ENCODE measurements at places on chromosomes 4 and X.
A peak's percentile ranks its signal among the peaks of the same experiment; 100 is the strongest.

DNA sequence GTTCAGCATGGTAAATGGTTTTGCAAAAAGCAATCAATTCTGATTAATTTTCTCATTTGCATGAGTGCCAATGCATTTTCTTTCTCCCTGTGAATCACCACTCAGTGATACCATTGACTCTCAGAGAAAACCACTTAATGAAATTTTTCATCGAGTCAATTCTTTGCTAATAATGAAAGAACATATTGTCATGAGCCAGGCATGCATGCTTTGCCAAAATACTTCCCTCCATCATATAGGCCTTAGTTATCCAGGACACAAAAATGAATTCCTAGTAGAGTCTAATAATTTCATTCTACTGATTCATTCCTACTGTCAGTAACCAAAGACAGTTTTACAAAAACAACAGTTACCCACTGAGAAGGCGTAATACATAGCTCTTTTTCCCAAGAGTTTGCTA lies 680.0 kb downstream of the TRIML1 start:
- no peak for DNase-seq

- no peak for DNase-seq
Measured at GRCh38 chr4:61428950-61429349, 228.8 kb downstream of the ADGRL3 start.

GRCh38 chr4:87078987-87079486 lies 141.4 kb downstream of the KLHL8 start:
- DNase-seq, result no peak

DNA sequence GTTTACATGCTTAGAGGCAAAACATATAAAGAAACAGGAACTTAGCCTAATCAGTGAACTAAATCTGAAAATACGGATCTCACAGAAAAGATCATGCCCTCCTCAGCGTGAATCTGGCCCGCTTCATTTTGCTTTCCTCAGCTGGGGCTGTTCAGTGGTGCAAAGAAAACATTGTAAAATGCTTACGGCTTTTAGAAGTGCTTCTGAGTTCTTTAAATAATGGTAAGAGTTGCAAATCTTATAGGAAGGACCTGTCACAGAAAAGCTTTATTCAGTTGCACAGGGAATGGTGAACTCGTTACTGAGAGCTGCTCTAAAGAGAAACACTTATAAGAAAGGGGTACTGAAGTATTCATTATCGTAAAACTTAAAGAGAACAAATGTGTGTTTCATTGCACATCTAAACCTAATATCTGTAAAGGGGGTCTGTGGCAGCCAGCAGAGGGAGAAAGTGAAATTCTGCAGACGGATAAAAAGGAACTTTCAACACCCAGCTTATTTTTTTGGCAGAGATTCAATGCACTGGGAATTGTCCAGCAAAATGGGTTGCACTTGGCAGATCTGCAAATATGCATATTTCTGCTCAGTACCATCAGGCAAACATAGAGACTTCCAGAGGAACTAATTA lies 139.2 kb upstream of the ANK2 start:
- no peak for DNase-seq

DNA sequence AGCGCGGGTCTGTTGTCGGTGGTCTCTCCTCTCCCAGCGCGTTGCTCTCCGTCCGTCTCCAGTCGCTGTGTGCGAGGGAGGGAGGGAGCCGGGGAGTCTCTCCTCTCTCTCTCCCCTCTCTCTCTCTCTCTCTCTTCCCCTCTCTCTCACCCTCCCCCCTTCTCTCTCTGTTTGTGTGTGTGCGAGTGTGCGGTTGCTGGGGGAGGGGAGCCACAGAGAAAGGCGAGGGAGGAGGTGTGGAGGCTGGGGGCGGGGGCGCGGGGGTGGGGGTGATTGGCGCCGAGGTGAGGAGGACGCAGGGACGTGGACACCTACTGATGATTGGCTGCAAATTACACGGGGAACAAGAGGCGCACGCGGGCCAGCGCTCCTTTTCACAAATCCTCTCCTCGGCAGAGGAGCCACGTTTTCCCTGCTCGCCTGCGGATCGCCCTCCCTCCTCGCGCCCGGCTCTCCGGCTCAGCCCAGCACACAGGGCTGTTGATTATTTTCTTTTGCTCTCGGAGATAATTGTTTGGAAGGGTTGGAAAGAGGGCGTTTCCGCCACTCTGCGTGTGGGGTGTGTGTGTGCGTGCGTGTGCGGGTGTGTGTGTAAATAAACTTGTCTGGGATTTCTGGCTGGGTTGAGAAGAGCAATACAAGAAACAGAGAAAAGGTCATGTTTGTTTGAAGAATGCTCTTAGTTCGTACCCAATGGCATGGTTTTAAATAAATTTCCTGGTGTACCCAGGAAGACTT lies at the start of gene CXXC4:
CXXC4 (minus strand) TSS at position 73 of the 738 bp plus-strand sequence. CDS start 3,092 bp downstream, outside the sequence.
- no peak for DNase-seq

DNA sequence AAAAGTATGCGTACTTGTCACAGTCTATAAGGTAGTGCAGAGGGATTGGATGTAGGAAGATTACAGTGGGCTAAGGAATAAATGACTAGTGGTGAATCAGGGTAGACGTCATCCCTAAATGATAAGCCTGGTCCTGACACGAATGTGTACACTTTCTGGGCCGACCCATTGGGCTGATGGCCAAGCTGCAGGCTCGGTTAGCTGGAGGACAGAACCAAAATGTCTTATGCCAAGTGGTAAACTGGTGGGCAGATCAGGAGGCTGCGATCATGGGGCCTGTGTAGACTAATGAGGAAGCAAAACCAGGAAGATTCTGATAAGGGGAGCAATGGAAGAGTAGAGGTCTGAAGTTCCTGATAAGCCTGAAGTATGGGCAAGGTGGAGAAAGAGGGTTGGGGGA lies 272.8 kb upstream of the GATB start:
- DNase-seq, result no peak

DNA sequence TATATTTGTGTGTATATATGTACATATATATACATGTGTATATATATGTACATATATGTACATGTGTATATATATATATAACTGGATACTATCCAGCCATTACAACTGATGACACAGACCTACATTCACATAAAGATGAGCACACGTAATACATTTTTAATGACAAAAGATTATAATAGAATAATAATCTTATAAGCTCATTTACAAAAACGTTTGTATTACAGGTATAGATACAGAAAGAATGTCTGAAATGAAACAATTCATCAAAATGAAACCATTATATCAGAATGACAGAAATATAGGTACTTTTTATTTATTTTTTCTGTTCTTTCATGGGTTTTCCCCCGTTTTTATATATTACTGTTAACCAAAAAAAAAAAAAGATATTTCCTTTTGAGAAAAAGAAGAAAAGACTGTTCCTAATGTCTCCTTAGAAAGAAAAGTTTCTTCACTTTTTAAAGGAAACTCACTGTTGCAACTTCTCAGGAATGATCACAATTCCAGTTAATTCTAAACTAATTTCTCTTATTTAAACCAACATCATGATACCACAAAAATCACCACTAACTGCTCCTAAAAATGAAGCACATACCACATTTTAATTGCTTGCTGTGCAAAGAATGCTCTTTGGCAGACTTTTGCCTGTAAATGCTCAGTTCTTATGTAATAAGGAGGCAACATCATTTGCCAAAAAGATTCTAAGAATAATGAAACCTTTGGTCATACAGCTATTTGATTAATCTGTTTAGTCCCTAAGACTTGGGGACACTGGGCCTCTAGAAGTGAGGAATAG lies 18.9 kb downstream of the LEF1 start:
- no peak for DNase-seq

DNA sequence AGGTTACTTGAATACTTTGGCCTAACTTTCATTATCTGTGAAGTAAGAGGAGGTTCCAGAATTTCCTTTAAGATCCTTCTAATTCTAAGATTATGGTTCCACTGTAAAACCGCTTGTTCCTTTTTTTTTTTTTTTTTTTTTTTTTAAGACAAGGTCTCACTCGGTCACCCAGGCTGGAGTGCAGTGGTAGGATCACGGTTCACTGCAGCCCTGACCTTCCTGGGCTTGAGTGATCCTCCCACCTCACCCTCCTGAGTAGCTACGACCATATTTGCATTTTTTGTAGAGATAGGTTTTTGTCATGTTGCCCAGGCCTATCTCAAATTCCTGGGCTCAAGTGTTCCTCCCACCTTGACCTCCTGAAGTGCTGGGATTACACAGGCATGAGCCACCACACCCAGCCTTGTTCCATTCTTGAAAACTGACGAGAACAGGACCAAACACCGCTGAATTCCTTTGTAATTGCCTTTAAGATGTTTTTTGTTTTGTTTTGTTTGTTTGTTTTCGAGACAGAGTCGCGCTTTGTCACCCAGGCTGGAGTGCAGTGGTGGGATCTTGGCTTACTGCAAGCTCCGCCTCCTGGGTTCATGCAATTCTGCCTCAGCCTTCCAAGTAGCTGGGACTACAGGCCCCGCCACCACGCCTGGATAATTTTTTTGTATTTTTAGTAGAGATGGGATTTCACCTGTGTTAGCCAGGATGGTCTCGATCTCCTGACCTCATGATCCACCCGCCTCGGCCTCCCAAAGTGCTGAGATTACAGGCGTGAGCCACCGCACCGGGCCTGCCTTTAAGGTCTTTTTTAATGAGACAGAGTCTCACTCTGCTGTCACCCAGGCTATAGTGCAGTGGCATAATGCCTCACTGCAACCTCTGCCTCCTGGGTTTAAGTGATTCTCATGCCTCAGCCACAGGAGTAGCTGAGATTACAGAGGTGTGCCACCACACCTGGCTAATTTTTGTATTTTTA lies 6.8 kb downstream of the PDS5A start:
- no peak for DNase-seq

- DNase-seq, result peak; percentile 68
Measured at GRCh38 chrX:106917830-106918500, 2.2 kb upstream of the CLDN2 start.

GRCh38 chrX:110322603-110323002 lies 4.7 kb upstream of the AMMECR1 start:
- DNase-seq, result no peak

DNA sequence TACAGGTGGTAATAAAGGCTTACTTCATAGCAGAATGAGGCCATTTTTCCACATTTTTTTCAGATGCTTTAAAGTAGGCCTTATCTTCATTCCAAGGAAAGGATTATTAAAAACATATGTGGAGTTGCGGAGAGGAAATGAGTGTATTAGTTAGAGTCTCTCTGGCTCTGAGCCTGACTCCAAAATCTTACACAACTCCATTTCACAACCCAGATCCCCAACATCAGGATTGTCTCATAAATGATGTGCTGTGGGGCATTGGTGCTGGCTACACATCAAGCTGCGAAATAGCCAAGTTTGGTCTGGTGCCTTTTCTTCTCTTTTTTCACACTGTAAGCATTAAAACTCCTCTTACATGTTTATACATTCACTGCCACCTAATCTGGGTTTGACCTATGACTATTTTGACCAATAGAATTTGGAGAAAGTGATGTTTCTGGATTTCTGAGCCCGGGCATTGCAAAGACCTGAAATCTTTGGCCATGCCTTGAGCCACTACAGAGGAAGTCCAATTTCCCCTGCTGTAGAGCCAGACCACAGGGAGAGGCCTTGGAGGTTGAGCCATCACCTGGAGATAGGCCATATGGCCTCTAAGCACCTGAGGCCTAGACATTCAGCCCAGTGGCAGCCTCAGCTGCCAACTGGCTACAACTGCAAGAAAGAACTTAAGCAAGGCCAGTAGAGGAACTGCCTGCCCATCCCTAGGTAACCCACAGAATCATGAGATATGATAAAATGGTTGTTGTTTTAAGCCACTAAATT lies 16.7 kb upstream of the SOD3 start:
- DNase-seq, result no peak

- DNase-seq, result no peak
Measured at GRCh38 chr4:118983831-118984230, 95.2 kb downstream of the SYNPO2 start.

DNA sequence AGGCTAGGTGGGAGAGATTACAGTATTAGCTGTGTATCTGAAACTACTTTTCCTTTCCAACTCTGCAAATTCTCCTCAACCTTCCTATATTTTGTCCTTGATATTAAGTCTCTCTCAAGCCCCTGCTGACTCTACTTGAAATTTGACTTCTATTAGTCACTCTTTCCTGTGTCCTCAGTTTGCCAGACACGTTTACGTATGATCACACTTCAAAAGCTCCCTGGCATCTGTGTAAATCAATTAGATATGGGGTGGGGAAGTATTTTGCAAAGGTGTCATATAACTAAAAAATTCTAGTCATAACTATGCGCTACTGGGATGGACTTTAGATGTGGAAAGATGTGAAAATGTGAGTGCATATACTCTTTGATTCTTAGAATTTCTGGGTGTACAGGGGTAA lies 67.4 kb upstream of the ARHGAP24 start:
- no peak for DNase-seq

- DNase-seq, result no peak
Measured at GRCh38 chr4:11525085-11525484, 96.4 kb upstream of the HS3ST1 start.

- DNase-seq, result no peak
Measured at GRCh38 chrX:35726176-35726575, 72.0 kb upstream of the MAGEB16 start.

GRCh38 chr4:146490106-146490505 lies 31.6 kb downstream of the SLC10A7 start:
- DNase-seq, result no peak

DNA sequence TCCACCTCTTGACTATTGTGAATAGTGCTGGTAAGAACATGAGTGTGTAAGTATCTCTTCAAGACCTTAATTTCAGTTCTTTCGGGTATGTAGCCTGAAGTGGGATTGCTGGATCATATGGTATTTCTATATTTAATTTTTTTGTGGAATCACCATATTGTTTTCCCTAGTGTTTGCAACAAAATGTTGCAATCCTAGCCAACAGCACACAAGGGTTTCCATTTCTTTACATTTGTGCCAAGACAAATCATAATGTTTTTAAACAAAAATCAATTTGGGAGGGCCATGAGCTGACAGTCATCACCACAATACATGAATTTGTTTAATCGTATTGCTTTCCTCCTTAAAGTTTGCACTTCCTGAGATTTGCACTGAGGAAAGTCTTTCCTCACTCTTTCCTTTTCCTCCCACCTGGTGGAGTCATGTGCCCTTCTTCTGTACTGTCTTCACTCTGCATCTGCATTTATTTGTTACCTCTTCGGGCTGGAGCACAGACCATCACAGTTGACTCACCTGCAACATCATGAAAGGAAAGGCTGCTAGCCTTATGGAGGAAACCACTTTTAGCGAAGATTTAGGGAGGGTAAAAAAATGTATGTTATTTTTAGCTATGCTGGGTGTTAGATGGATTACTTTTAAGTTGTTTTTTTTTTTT lies 269.4 kb downstream of the DCTD start:
- no peak for DNase-seq

DNA sequence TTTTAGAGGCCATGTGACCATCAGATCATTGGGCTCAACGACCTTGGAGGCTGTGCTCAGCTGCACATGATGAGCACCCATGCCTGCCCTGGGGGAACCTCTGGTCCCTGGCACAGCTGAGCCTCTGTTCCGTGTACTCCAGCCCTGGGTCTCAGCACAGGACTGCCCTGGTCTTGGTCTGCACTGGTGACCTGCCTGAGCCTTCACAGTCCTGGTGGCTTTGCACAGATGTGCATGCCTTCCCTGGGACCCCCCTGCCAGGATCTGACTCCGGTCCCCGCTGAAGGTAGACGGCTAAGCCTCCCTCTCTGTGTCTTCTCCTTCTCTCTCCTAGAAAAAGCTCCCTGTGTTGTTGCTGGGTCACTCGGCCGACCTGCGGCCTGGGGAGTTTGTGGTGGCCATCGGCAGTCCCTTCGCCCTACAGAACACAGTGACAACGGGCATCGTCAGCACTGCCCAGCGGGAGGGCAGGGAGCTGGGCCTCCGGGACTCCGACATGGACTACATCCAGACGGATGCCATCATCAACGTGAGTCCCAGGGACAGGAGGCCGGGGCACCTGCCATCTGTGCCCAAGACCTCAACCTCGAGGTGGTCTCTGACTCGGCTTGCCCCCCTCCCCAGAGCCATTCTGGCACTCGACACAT lies 21.6 kb downstream of the HTRA3 start:
- no peak for DNase-seq
